ENCODE measurements at places on chromosomes 2 and 18.

DNA sequence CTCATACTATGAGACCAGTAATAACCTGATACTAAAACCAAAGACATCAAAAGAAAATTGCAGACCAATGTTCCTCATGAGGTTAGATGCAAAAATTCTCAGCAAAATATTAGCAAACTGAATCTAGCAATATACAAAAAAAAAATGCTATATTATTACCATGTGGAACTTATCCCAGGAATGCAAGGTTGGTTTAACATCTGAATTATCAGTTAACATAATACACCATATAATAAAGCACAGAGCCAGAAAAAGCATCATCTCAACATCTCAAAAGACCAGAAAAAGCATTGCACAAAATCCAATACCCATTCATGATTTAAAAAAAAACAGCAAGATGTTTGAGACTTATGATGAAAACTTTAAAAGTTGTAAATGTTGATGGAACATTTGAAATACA is 8.3 kb upstream of the ZCCHC2 start:
- no peak for DNase-seq
- no peak overlapping the region for H3K27ac ChIP-seq
- no peaks in the 10 kb centered on the region for H3K27me3 ChIP-seq
- H3K36me3 ChIP-seq = no peaks in the 10 kb centered on the region
- no peaks in the 10 kb centered on the region for H3K4me1 ChIP-seq

- H3K4me1 ChIP-seq = no peaks in the 10 kb centered on the region
- no peaks in the 10 kb centered on the region for H3K27me3 ChIP-seq
- DNase-seq = peak; percentile 32
- H3K4me3 ChIP-seq = no peak overlapping the region
- H3K27ac ChIP-seq = no peak overlapping the region
- peaks cover 40% of the 10 kb centered on the region for H3K36me3 ChIP-seq
These were observed 16.4 kb downstream of the STAT1 start for GRCh38 chr2:190997526-190998113.

DNA sequence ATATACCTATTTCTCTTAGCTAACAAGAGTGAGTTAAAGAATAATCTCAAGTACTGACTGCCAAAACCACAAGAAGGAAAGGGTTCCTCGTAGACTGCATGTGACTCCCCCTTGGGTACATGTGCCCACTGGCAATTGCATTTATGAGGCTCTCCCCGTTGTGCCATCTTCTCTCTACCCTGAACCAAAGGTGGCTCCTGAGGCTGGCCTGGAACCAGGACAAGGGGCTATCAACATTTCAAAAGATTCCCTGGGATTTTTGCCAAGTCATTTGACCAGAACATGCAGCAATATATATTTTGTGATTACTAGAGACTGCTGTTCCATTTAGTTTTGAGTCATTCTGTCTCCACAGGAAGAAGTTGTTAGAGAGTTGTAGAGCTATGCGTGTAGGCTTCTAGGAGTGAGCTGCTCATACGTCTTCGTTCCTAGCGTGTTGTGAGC is 45.8 kb downstream of the LAMA3 start:
- H3K4me3 ChIP-seq = no peak overlapping the region
- DNase-seq = peak; percentile 86
- no peaks in the 10 kb centered on the region for H3K27me3 ChIP-seq
- no peaks in the 10 kb centered on the region for H3K36me3 ChIP-seq
- no peak overlapping the region for H3K27ac ChIP-seq

GRCh38 chr2:145592361-145592760 is 1072.4 kb upstream of the ZEB2 start:
- H3K27me3 ChIP-seq = no peaks in the 10 kb centered on the region
- DNase-seq = peak; percentile 21
- no peak overlapping the region for H3K27ac ChIP-seq
- H3K36me3 ChIP-seq = no peaks in the 10 kb centered on the region
- no peaks in the 10 kb centered on the region for H3K4me1 ChIP-seq
- no peak overlapping the region for H3K4me3 ChIP-seq

GRCh38 chr2:33411765-33412164 is 64.7 kb upstream of the RASGRP3 start:
- no peak overlapping the region for H3K4me3 ChIP-seq
- H3K36me3 ChIP-seq = no peaks in the 10 kb centered on the region
- DNase-seq = no peak
- peaks cover 5% of the 10 kb centered on the region for H3K4me1 ChIP-seq
- H3K27me3 ChIP-seq = no peaks in the 10 kb centered on the region

All from cardiac muscle cell (in vitro differentiated cells and primary cell).